Hair follicle dermal papilla cell (primary cell): ENCODE measurements at places on chromosomes 1 and 21. TPM values are rescaled to one million over a fixed set of nuclear protein-coding genes. Genes with fewer than 3 reads are reported as not detected.

Gene E2F2
- 0.16 and 0.24 TPM in 2 replicates for total RNA-seq

Gene FAM43B
- total RNA-seq: 0.16 TPM in 1 of 2 replicates, not detected in the other

Gene CYP4B1
- not detected in 2 replicates for total RNA-seq

Gene TAS1R1
- total RNA-seq: 0.49 and 0.65 TPM in 2 replicates

Gene HUNK
- total RNA-seq: 1.2 and 1.8 TPM in 2 replicates

Gene KRTAP21-2
- not detected in 2 replicates for total RNA-seq

Gene ELAPOR1
- total RNA-seq: 0.32 and 0.85 TPM in 2 replicates

Gene OR2L13
- 0.16 TPM in 1 of 2 replicates, not detected in the other for total RNA-seq

Gene OR2L3
- 0.16 TPM in 1 of 2 replicates, not detected in the other for total RNA-seq

Gene EPHB2
- 0.61 and 1.1 TPM in 2 replicates for total RNA-seq

Gene PANK4
- 23.9 and 33.3 TPM in 2 replicates for total RNA-seq

Gene ANKRD34A
- 1.3 and 1.6 TPM in 2 replicates for total RNA-seq

Gene MANEAL
- total RNA-seq: 1.6 and 1.8 TPM in 2 replicates

Gene RHD
- total RNA-seq: not detected in 2 replicates

Gene OR2G6
- total RNA-seq: not detected in 2 replicates

Gene HMCN1
- total RNA-seq: 234 and 427 TPM in 2 replicates

Gene SLC25A34
- total RNA-seq: 0.49 and 0.65 TPM in 2 replicates

Gene DYNLT4
- not detected in 2 replicates for total RNA-seq

Gene OXCT2
- 1.8 and 2.7 TPM in 2 replicates for total RNA-seq

Gene NOS1AP
- total RNA-seq: under 0.01 and 0.32 TPM in 2 replicates

Gene EPHX1
- 59.4 and 81.8 TPM in 2 replicates for total RNA-seq

Gene LGR6
- 0.12 and 0.16 TPM in 2 replicates for total RNA-seq

Gene OR10Z1
- not detected in 2 replicates for total RNA-seq

Gene OR2T29
- total RNA-seq: not detected in 2 replicates

Gene RRP15
- 6.3 and 6.8 TPM in 2 replicates for total RNA-seq

Gene KCNE1
- 0.12 and 0.81 TPM in 2 replicates for total RNA-seq

Gene TEKT2
- 0.12 TPM in 1 of 2 replicates, not detected in the other for total RNA-seq

Gene IFI44L
- 8.5 and 20.0 TPM in 2 replicates for total RNA-seq

Gene NBPF26
- 18.3 and 37.2 TPM in 2 replicates for total RNA-seq

Gene TMEM82
- not detected in 2 replicates for total RNA-seq

Gene FCRL1
- not detected in 2 replicates for total RNA-seq

Gene VASH2
- not detected in 2 replicates for total RNA-seq

Gene FAM72D
- total RNA-seq: 0.12 TPM in 1 of 2 replicates, not detected in the other

Gene MAP10
- 3.4 and 3.6 TPM in 2 replicates for total RNA-seq

Gene CFHR4
- not detected in 2 replicates for total RNA-seq

Gene KCNJ9
- total RNA-seq: not detected in 2 replicates

Gene KHDC4
- total RNA-seq: 30.0 and 30.8 TPM in 2 replicates

Gene ATPAF1
- 46.1 and 47.1 TPM in 2 replicates for total RNA-seq

Gene KIF26B
- total RNA-seq: 74.8 and 81.5 TPM in 2 replicates

Gene TMEM51
- 1.5 and 1.7 TPM in 2 replicates for total RNA-seq

Gene OR2T27
- total RNA-seq: not detected in 2 replicates

Gene FAM72C
- total RNA-seq: 0.24 and 0.32 TPM in 2 replicates

Gene SPRR1B
- total RNA-seq: not detected in 2 replicates

Gene DMBX1
- not detected in 2 replicates for total RNA-seq

Gene CCDC181
- 0.12 and 0.32 TPM in 2 replicates for total RNA-seq

Gene HPDL
- total RNA-seq: 0.24 and 0.65 TPM in 2 replicates

Gene UBXN10
- total RNA-seq: under 0.01 TPM in 1 of 2 replicates, not detected in the other

Gene GBP7
- total RNA-seq: not detected in 2 replicates

Gene SLAMF9
- not detected in 2 replicates for total RNA-seq

Gene DDOST
- total RNA-seq: 250 and 254 TPM in 2 replicates

Gene LCK
- total RNA-seq: not detected in 2 replicates

Gene CA6
- not detected in 2 replicates for total RNA-seq

Gene TSPAN2
- 0.49 TPM in 1 of 2 replicates, not detected in the other for total RNA-seq

Gene ERG
- total RNA-seq: not detected in 2 replicates

Gene FCRL6
- not detected in 2 replicates for total RNA-seq

Gene ALPL
- 4.9 and 14.4 TPM in 2 replicates for total RNA-seq

Gene GPR25
- total RNA-seq: not detected in 2 replicates
